DMS53 (cell line): ENCODE measurements at places on chromosomes 4 and X.

DNA sequence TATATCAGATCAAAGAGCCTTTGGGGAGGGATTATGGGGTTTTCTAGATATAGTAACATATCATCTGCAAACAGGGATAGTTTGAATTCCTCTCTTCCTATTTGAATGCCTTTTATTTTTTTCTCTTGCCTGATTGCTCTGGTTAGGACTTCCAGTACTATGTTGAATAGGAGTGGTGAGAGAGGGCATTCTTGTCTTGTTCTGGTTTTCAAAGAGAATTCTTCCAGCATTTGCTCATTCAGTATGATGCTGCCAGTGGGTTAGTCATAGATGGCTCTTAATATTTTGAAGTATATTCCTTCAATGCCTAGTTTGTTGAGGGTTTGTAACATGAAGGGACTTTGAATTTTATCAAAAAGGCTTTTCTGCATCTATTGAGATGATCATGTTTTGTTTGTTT lies 25.6 kb upstream of the ABCB7 start:
- DNase-seq = no peak

DNA sequence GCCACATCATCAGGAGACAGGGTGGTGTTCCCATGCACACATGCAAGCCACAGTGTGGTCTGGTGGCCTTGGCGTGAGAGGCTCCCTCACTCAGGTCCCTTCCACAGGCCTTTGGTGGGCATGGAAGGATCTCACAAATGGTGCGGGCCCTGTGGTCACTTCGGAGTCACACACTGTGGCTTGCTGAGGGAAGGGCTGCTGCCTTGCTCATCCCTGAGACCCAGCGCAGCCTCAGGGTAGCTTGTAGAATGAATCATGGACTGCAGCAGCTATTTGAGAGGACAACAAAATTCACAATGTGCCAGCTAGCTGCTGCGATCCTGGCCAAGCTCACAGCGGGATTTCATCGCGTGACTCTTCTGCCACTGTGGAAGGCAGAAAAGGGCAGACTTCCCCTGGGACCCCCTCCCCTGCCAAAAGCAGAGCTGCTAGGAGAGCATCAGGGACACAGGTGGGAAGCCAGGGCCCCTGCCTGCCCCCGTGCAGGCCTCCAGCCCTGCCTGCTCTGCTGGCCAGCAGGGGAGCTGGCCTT lies 106.4 kb downstream of the ABLIM2 start:
- DNase-seq = no peak

- no peak for DNase-seq
These were observed 233.1 kb upstream of the RPS6KA3 start for GRCh38 chrX:20499763-20500162.

GRCh38 chr4:89914609-89915550 lies 20.2 kb downstream of the MMRN1 start:
- peak; percentile 28 for DNase-seq

DNA sequence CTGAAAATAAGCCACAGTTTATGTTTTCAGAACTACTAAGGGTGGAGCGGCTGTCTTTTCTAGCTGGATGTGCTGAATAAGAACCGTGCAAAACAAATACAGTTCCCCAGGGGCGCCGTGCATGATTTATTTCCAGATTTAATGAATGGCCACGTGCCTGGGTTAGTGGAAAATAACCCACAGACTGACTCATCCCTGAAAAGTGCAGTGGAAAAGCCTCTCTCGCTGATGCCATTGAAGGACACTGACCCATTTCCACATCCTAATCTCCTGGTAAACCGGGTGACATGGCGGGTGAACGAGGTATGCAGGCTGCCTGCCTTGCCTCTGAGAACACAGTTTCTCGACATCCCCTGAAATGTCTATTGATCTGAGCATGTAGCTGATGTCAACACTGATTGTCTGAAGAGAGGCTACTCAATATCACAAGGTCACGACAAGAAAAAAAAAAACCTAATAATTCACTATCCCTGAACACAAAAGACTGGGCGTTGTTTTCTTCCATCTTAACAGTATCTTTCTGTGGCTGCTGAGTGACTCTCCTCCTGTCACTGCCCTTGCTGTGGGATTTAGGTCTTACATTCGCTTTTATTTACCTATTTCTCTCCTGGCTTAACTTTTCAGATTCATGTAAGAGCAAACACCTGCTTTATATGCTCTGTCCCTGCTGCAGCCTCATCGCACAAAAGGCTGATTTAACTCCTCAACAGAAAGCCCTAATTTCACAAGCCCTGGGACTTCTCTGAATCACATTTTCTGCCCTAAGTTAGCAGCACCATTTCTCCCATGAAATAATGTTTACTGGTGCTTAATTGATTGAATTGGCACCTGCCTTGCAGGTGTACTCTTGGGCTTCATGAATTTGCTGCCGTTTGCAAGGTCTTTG lies 76.9 kb upstream of the SCOC start:
- peak; percentile 75 for DNase-seq

- no peak for DNase-seq
These were observed 200.3 kb downstream of the STPG2 start for GRCh38 chr4:97942951-97943350.

- DNase-seq = no peak
These were observed 1.8 kb downstream of the IQSEC2 start for GRCh38 chrX:53279296-53280237.

DNA sequence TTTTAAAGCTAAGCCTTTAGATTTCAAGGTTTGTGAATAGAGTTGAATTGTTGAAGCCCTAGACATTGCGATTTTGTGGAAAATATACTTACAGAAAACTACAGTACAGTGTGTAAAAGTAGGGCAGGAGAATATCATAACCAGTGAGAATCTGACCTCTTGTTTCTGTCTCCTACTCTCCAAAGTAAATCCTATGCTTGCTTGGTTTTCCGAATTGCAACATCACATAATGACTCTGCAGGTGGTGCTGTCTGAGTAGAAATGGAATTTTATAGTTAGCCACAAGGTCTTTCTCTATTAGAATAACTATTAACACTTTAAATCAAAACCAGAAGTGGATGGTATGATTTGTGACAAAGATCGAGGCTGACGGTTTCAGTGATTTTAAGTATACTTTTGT lies 505.6 kb downstream of the RAPGEF2 start:
- peak; percentile 9 for DNase-seq

DNA sequence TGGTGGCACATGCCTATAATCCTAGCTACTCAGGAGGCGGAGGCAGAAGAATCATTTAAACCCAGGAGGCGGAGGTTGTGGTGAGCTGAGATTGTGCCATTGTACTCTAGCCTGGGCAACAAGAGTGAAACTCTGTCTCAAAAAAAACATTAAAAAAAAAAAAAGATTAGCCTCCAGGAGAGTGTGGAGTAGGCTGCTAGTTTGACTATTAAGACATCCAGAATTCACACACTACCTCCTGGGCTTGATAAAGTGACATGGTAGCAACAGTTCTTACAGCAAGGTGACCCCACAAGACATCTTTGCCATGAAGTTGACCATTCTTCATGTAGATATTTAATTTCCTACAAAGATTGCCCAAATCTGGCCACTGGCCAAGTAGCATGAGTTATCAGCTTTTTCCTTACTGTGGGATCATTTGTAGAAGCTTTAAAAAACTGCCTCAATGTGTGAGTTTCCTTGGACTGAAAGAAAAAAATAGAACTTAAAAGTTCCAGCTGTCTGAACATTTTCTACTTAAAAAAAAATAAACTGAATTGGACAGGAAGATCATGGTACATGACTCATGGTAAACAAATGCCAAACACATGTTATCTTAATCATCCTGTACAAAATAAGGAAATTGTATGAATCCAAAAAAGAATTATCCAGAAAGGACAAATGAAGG lies 35.3 kb upstream of the SPRY1 start:
- peak; percentile 22 for DNase-seq

- DNase-seq = no peak
These were observed 158.6 kb upstream of the LDB2 start for GRCh38 chr4:17057035-17057434.

DNA sequence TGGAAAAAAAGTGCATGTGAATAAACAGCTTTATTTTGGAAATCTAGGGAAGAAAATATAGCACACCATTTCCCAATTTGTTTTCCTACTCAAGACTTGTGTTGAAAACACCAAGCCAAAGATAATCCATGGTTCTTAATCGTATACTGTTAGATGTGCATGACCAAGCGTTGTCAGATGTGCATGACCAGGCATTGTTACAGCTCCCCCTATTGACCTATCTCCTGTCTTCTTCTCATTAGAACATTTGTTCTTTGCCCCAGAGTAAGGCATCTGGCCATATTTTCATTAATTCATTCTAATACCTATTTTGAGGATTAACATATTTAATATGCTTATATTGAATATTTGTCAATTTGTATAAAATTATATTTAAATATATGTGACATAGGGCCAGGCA lies 14.4 kb upstream of the VCX start:
- DNase-seq = peak; percentile 43

DNA sequence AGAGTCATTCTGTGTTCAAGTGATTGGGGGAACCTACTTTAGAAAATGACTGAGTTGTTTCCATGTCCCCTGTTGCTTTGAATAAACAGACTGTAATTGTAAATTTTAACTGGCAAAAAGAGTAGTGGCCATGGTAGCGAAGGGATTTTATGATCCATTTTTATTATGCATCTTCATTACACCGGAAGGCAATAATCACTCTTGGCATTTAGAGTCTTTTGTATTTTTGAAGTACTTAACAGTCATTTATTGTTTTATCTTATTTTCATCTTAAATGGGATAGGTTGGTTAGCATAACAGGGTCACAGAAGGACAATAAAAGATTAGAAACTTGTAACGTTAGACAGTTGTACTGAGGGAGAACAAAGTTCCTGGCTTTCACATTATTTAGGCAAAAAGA lies 11.0 kb upstream of the OTC start:
- DNase-seq = no peak

GRCh38 chr4:165175879-165176278 lies 31.5 kb upstream of the KLHL2 start:
- no peak for DNase-seq

GRCh38 chr4:140865253-140866217 lies 109.3 kb upstream of the TBC1D9 start:
- no peak for DNase-seq

DNA sequence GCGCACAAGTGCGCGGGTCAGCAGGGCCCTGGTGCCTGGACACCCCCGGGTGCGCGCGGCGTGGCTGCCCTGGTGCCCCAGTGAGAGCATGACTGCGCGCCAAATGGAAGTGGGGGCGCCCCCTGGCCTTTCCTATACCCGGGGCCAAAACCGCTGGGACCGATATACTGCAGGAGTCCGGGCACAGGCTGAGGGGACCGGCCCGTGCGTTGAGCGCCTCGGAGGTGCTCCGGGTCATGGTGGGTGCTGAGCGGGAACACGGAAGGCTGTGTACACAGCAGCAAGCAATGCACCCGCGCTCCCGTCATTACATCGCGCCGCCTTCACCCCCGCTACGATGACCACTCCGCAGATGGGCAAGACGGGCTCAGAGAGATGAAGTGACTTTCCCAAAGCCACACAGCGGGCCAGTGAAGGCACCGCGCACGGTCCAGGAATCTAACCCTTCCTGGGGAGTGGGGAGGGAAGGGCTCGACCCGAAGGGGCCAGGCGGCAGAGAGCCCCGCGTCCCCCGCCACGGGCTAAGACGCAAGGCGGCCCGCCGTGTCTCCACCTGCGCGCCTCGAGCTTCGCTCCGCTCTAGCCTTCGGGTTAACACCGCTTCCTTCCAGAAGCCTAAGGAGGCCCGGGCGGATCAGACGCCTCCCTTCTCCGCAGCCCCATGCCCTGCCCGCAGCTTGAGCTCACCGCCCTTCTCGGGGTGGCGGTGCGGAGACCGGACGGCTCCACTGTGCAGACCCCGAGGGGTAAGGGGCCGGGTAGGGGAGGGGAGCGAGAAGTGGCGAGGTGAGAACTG lies 11.3 kb downstream of the HMX1 start:
- DNase-seq = no peak

- no peak for DNase-seq
These were observed 312.0 kb upstream of the FGF13 start for GRCh38 chrX:139023531-139023930.

GRCh38 chrX:37455381-37455780 lies 106.2 kb downstream of the PRRG1 start:
- no peak for DNase-seq

DNA sequence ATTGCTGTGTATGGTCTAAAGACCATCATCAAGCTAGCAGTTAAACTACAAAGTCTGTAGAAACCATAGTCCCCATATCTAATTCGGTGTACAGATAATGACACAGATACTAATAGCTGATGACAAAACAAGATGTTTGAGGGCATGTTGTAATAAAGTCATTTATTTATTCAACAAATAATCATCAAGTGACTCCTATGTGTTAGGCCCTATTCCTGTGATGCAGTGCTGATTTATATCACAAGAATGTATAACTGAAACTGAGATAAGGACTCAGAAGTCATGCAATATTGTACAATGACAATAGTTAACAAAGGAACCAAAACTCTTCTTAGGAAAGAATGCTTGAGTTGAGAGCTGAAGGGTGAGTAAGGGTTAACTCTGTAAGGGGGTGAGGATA lies 315.0 kb upstream of the NR3C2 start:
- no peak for DNase-seq

DNA sequence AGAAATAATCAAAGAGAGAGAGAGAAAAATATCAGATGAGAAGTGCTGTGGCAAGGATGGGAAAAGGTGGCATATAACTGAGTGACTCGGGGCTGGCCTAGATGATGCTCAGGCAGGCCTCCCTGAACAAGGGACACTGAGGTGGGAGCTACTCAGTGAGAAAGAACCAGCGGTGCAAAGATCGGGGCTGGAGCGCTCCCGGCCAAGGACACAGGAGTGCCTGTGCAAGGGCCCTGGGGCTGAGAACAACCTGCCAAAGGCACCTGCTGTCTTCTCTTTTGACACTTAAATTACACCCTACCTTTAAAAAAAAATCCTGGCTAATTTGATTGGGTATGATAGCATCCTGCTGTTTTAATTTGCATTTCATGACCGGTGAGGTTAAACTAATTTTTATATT lies 77.7 kb upstream of the C4orf50 start:
- DNase-seq = no peak

DNA sequence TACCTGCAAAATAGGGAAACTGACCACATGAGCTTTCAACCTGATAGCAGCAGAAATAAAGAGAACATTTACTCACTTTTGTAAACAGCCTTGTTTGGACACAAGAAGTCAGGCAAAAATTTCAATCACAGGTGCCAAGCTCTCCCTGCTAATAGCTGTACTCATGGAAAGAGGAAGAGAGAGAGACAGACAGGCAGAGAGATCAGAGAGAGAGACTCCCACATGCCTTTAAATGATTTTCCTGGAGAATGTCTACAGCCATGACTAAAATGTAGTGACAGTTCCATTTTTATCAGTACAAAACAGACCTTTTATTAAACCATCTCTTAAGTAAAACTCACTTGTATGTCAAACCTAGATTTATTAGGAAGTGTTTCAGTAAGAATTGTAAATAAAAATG lies 752.9 kb downstream of the TRAM1L1 start:
- no peak for DNase-seq

DNA sequence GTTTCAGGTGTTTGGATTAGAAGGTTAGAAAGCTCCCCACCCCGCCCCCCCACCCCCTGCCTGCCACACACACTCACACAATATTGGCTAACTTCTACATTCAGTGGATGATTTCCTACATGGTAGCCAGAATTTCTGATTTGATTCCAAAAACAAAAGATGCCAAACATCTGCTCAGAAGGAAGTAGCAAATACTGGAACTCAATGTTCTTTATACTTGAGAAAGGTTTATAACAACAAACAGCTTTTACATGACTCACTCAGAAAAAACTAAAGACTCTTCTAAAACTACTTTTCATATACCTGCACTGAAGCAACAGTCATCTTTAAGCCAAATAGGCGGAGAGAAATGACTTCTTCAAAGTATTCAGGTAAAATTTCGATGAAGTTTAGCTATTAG lies 750.5 kb upstream of the POU3F4 start:
- no peak for DNase-seq
